Esophagus muscularis mucosa (tissue), 4 donors: ENCODE measurements at places on chromosomes 16 and 17.

DNA sequence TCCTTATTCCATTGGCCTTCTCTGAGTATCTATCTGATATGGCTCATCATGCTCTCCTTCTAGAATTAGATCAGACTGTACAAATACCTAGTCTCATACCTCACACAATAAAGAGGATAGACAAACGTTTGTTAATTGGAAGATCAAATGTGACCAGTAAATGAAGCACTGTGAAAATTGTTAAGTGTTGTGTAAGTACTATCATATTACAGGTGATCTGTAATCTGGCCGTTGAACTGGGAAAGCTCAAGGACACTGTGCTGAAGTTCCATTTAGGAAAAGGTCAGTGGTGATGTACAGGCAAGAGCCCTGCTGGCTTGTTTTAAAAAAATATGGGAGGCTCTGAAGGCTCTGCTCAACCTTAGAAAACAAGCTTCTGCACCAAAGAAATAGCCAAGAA, 38.5 kb upstream of the CORO6 start:
- no peak for DNase-seq

DNA sequence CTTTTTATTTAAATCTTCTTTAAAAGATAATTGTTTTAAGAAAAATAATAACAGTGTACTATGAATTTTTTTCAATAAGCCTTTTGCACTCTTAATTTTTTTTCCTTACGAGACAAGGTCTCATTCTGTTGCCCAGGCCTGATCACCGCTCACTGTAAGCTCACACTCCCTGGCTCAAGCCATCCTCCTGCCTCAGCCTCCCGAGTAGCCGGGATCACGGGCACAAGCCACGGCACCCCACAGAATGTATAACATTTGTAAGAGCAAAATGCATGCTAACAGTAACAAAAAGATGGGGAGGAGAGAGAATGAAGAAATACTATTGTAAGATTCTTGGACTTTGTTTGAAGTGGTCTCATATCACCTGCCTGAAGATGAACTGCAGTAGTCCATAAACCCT, 126.9 kb upstream of the CHMP6 start:
- DNase-seq = no peak

DNA sequence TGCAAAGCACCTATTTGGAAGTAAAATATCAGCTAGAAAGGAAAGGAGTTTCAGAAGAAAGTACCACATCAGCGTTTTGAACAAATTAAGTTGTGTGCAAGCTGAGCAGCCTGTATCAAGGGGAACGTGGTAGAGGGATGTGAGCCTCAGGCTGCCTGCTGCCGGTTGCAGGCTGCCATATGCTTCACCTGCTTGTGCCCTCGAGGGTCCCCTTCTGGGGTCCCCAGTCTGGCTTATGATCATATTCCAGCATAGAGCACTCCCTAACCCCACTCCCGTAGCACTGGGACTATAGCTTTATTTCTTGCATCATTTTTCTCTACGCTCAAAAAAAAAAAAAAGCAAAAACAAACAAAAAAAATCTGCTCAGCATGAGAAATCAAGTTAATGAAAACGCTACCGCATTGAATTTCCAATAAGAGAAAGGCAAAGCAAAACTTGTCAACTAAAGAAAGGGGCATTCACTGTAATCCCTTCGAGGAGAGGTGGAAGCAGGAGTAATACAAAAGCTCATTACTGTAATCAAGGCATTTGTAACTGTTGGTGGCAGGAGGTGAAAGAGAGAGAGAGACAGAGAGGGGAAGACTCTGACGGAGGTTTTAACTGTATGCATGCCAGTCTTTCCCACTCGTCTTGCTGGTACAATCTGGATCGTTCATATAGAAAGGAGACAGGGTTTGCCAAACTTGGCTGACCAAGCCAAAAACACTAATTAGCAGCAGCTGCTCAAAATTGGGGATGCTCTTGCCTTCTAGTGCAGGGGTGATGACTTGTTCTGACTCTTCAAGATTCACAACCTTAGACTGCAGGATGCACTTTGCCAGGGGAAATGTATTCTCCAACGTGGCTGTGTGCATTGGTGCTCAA, 258.2 kb upstream of the HSBP1 start:
- no peak for DNase-seq

GRCh38 chr16:2846511-2847310, 11.3 kb downstream of the PRSS22 start:
- no peak for DNase-seq

DNA sequence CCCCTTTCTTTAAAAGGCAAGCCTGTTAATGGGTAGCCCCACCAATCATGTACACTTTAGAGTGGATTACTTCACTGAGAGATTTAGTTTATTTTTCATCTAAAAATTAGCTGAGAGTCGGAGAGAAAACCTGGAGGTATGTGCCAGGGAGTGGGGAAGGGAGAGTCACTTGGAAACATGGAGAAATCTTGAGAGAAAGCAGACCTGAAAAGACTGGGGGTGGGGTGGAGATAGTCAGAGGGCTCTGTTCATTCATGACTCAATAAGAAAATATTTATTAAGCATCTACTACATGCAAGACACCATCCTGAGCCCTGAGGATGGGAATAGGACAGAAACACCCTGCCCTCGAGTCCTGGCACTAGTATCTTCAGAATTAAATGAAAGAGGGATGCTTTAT, 27.4 kb upstream of the RCVRN start:
- no peak for DNase-seq

DNA sequence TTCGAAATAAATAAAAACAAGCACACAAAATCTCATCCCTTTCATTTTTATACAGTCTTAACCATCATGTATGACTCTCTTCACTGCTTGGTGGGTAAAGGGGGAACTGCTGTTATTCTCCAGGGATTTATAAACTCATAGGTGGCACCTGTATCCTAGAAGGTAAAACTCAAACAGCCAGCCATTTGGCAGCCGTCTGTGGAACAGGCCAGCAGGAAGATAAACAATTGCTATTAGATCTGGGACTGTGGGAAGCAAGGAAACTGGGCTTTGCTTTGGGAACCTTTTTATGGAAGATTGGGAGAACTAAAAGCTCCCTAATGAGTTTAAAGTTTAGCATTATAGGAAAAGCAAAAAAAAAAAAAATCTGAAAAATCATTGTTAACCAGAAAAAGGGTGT, 126.0 kb downstream of the TANGO6 start:
- no peak for DNase-seq

DNA sequence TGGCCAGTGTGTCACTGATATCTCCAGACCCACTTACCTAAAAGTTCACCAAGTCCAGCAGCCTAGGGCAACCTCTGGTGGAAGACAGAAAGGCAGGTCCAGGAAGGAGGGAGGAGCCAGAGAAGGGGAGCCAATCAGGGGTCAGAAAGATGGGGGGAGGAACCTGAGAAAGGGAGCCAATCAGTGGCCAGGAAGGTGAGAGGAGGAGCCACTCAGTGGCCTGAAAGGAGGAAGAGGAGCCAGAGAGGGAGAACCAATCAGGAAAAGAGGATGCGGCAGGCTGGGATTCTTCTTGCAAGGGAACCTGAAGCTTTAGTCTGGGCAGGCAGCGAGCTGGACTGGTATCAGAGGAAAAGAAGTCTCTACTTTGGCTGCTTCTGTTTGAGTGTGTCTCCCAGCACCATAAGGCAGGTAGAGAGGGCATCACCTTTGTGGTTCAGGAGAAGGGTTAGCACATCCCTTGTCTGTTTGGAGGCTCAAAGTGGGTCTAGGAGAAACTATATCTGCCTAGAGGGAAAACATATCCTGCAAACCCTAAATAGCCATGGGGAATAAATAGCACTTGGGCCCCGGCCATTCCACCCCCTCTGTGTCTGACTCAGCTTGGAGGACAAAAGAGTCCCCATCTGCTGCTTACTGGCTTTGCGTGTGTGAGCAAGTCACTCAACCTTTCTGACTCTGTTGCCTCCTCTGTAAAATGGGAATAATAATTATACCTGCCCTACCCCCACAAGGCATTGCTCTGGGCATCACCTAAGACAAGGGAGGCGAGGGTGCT, 43.4 kb upstream of the CRHR1 start:
- DNase-seq = no peak

- no peak for DNase-seq
Measured at GRCh38 chr16:80604600-80605355, 64.0 kb downstream of the DYNLRB2 start.

GRCh38 chr17:82592289-82592766, 55.9 kb downstream of the WDR45B start:
- no peak for DNase-seq

- DNase-seq = no peak
Measured at GRCh38 chr16:73237601-73238000, 189.7 kb upstream of the ZFHX3 start.

DNA sequence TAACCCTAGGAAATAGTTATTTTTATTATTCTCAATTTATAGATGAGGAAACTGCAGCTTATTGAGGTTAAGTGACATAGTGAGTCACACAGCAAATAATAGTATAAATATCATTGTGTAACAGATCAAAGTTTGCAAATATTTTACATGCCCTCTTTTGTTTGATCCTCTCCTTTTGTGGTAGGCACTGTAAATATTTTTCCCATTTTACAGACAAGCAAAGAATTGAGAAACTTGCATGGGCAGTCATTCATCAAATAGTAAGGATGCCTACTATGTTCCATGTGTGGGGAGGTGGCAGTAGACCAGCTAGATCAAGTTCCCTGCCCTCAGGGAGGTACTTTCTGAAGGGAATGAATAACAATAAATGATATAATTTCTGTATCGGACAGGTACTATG, 173.0 kb downstream of the PHKB start:
- no peak for DNase-seq

DNA sequence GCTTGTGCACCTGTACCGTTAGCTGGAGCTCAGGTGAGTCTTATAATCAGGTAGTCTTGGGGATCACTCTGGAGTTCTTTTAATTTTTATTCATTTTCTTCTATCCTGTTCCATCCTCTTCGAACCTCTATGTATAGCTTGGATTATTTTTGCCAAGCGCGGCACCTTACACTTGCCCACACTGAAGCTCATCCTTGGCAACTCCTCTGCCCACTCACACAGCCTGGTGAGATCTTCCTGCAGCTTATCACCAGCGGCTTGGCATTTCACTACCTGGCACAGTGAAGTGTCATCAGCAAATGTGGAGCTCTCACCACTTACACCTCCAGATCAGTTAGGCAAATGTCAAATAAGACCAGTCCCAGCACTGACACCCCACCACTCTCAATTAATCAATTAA, 116.7 kb downstream of the CACNG3 start:
- no peak for DNase-seq

DNA sequence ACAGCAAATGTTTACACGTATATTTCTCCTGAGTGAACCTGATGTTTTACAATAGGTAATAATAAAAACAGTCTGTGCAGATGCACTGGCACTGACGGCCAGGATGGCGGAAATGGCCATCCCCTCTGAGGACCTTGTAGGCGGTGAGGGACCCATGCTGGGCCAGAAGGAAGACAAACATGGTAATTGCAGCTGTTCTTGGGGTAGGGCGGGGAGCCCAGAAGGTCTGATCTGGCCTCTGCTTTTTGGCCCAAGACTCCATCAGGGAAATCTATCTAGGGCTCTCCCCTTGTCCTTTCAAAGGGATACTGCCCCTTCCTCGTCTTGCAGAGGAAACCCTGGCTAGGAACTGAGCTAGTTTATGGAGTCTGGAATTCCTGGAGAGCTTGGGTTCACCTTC, 7.4 kb upstream of the LGALS9 start:
- DNase-seq = no peak

DNA sequence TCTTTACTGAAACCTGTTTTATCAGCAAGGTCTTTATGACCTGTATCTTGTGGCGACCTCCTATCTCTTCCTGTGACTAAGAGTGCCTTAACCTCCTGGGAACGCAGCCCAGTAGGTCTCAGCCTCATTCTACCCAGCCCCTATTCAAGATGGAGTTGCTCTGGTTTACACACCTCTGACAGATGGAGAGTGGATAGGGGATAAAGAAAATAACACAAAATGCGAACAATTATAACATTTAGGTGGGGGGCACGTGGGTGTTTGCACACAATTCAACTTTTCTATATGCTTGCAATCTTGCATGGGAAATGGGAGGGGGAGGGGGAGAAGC, 83.3 kb downstream of the RMI2 start:
- no peak for DNase-seq

DNA sequence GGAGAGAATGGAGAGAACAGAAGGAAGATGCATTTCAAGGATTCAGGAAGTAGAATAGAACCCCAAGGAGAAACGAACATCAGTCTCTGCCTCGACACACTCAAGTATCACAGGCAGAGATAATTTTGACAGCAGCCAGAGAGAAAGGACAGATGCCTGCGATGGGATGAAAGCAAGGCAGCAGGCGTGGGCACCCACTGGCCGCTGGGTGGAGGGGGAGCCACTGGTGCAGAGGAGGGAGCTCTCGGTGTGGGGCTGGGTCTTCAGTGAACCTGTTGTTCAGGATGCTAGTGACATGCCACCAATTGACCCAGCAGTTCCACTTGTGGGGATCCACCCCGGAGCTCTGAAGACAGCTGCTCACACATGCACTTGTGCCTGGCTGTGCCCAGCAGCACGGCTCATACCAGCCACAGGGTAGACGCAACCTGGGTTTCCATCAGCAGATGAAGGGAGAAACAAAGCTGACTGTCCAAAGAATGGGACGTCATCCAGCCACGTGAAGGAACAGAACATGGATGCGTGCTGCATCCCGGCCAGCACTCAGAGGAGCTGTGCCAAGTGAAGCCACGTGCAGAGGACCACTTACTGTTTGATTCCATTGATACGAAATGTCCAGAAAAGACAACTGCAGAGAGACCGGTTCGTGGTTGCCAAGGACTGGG, 127.0 kb downstream of the BANP start:
- DNase-seq = no peak

DNA sequence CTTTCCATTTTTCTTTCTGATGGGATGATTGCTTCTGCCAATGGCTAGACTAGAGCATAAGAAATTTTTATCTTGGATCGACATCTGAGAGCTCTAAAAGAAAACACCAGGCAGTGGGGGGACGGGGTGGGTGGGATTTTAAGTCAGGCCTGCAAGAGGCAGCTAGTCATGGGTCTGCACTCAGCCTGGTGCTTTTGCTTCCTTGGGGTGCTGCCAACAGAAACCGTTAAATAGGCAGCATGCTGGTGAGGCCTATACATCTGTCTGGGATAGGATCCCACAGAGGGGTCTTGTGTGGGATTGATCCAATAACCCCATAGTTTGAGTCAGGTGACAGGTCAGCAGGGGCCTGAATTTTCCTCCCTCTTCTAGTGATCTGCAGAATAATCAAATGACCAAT, 26.9 kb downstream of the ZNRF1 start:
- DNase-seq = no peak

DNA sequence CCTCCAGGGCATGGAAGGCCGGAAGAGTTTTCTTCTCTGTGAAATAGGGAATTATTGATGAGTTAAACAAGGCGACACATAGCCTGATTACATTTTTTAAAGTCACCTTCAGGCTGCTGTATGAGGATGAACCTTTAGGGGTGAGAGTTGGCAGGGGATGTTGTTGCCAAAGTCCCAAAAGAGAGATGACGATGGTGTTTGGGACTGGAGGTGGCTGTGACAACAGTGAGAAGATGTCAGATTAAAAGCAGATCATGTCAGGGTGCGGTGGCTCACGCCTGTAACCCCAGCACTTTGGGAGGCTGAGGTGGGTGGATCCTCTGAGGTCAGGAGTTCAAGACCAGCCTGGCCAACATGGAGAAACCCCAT, 16.8 kb upstream of the ASGR2 start:
- no peak for DNase-seq
